Cerebellum (tissue), 4 donors: ENCODE measurements at places on chromosomes 3 and 15.
A peak's percentile ranks its signal among the peaks of the same experiment; 100 is the strongest.

DNA sequence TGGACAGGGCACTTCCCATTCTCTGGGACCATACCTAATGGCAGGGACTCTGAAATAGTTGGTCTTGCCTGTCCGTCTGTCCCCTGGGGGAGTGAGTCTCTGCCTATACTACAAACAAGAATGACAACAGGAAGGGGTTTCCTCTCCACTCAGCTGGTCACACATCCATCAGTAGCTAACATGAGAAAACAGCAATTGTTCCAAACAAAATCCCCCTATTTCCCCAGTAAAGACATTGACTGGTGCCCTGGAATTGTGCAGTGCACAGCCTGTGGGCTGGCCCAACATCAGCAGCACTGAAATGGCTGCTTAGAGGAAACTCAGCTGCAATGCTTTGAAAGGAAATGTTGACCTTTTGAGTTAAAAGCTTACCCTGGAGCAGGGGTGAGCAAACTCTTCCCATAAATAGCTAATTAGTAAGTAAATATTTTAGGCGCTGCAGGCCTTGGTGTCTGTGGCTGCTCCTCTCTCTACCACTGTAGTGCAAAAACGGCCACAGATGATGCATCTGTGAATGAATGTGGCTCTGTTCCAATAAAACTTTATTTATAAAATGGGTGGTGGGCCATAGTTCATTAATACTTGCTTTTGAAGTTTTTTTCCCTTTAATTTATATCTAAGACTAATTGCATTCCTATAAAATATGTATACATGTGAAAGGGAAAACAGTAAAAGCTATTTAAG, 174.3 kb downstream of the KLF13 start:
- DNase-seq: no peak

GRCh38 chr15:68313501-68314410, 36.2 kb downstream of the FEM1B start:
- no peak for DNase-seq

GRCh38 chr15:71752128-71752527, 58.2 kb upstream of the NR2E3 start:
- no peak for DNase-seq

DNA sequence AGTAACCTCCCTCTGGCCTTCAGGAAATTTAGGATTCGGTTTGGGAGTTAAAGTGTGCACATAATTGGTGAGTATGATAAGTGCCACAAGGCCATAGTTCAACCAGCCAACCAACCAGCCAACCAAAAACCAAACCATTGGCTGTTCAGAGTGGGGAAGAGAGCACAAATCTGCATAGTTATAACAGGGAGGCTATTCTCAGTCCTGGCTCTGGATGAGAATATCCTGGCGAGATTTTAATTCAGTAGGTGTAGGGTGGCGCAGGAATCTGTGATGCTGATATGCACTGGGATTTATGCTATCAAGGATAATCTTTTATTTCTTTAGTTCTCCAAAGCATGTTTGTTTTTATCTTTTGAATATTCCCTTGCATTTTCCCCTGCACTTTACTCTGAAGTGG, 49.1 kb downstream of the AKAP13 start:
- DNase-seq: no peak

DNA sequence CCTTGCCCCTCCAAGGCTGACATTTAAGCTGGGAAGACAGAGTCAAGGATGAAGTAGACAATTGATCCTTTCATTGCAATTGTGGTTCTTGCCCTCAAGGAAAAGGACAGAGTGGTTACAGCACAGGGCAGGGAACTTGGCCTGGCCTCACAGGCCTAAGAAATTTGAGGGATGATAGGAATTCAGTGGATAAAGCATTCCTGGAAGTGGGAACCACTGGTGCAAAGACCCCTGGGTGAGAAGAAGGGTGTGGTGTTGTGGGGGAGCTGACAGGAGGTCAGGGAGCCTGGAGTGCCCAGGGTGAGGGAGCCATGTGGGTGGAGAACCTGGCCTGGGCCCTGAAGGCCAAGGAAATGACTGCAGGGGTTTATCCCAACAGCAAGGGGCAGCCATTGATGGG, 287.4 kb downstream of the UACA start:
- DNase-seq: no peak

GRCh38 chr3:129106866-129107565, 14.6 kb downstream of the RAB43 start:
- peak; percentile 84 for DNase-seq

DNA sequence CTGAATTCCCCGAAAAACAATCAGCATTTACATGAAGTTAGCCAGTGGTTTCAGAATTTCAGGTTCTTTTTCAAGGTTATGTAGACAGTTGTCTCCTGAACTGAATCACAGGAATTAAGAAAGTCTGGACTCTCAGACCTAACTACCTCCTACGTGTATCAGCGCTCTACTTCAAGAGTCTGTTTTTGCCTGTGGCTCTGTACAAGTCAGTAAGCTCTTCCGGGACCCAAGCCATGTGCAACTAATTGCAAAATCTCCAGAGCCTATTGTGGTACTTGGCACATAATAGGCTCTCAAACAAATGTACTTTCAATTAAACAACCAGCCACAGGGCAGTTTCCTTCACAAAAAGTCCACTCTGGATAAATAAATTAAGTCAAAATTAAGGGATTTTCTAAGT, 414.2 kb downstream of the PDCD6IP start:
- DNase-seq: peak; percentile 37

GRCh38 chr3:154486949-154487348, 57.0 kb upstream of the GPR149 start:
- DNase-seq: no peak

DNA sequence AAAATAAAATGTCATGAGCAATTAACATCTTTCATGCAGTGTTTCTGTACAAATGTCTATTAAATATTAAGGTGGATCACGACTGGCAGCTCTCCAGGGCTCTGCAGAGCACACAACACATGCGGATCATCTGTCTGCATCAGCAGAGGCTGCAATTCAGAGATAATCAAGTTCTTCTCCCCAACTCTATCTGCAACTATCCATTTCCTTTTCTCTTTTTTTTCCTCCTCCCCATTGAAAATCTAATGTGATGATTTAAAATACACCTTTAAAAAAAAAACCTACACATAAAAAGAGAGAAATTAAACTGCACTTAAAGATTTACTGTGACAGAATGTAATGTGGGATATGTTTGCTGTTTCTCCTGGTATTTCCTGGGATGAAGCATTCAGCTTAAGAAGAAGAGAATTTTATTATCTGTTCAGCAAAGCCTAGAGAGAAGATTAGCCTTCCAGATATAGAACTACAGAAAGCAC, 352.6 kb upstream of the CCDC54 start:
- no peak for DNase-seq

- DNase-seq: no peak
Measured at GRCh38 chr3:48688032-48688736, 2.5 kb upstream of the NCKIPSD start.

DNA sequence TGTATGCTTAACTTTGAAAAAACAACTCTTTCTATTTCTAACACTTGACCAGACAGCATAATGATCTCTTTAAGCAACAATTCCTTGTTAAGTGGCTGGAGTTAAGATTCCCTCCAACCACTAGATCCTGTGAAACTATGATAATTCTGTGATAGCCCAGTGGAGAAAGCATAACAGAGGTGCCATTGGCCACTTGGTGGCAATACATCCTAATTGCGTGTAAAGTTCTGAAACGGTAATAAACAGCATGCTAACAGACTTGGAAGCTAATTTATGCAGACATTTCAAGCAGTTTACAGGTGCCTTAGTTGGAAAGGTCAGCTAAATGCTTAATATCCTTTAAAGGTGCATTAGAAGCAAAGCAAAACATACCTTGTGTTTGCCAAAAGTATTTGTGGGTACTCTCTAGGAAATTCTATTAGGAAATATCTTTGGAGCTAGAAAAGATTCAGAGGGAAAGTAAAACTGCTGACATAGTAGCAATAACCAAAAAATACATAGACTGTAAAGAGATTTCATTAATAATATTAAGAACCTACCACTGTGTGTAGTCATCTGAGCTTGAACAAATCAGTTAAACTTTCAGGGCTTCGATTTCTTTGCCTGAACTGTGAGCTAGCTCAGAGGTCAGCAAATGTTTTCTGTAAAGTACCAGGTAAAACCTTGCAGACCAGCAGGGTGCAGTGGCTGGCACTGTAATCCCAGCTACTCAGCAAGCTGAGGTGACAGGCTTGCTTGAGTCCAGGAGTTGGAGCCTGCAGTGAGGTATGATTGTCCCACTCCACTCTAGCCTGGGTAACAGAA, 19.0 kb upstream of the CSTA start:
- no peak for DNase-seq

- DNase-seq: no peak
Measured at GRCh38 chr15:46304321-46304720, 669.5 kb downstream of the SQOR start.

- peak; percentile 27 for DNase-seq
Measured at GRCh38 chr3:142724682-142725356, 985 bp downstream of the TRPC1 start.

DNA sequence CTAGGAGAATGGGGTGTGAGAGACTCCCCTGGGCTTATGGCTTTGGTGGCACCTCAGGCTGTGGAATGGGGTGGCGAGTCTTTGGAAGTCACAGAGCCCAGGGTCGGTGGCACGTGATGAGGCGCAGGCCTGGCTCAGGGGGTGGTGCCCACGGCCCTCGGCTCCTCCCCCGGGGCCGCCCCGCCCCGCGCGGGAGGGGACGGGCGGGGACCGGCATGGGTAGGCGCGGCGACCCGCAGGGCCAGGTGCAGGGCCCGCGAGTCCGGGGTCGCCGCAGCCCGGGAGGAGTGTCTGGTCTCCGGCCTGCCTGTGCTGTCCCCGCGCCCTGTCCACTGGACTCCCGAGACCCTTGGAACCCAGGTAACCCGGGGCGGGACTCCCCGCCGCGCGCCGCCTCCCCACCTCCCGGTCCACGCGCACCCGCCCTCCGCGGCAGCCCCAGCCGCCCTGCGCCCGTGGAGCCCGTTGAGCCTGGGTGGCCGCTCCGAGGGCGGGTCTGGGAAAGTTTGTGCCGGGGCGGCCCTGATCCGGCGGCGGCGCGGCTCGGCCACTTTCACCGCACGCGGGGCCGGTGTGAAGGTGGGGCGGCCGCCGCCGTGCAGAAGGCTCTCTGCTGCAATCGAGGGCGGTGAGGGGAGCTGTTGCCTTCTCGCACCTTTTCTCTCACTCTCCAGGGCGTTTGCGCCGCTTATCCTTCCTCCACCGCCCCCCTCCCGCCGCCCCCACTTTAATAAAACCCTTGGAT, at the start of gene PAQR5:
Gene PAQR5 (plus strand): TSS at position 216 of the 745 bp plus-strand sequence. CDS start 61,169 bp downstream, outside the sequence.
- peak; percentile 19 for DNase-seq

GRCh38 chr3:141992512-141992911, 116.1 kb downstream of the ATP1B3 start:
- no peak for DNase-seq

GRCh38 chr3:112132975-112133448, at the start of gene GCSAM:
GCSAM (minus strand) TSS chr3:112133248; CDS start chr3:112133120, 128 bp downstream.
- no peak for DNase-seq

DNA sequence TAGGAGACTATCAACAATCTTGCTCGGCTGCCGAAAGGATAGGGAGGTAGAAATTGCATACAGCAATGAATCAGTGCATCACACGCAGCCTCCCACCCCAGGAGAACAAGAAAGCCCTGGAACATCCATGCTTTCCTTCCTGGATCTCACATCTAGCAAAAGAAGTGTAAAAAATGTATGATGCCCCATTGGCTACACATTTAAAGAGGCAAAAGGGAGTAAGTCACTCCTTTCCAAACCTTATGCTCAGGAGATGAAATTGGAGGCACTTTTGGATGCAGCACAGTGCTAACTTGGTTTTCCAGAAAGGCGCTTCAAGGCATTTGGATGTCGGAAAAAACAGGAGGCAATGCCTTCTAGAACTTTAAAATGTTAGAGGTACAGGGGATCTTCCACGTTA, 32.2 kb upstream of the FEZF2 start:
- no peak for DNase-seq

GRCh38 chr3:164320962-164321361, 757.3 kb downstream of the SI start:
- DNase-seq: no peak

- no peak for DNase-seq
Measured at GRCh38 chr15:67186688-67187087, 67.8 kb downstream of the AAGAB start.

DNA sequence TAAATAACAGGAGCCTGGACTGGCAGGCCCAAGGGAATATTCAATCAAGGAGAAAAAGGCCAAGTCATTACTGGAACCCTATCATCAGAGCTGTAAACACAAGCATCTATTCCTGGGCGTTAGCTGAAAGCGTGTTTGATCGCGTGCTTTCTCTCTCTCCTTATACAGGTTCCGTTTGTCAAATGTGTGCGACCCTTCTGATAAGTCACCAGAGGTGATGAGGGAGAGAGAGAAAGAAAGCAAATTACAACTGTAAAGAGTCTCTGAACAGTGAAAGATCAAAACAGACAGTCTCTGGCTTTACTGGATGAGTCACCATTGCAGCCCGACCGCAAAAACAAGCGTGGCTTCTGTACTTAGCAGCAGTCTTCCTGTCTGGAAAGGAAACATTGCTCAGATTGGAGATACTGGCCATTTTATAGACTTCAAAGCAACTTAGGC, 39.5 kb upstream of the TPRG1 start:
- DNase-seq: no peak

GRCh38 chr15:67685008-67685599, 140.2 kb upstream of the SKOR1 start:
- no peak for DNase-seq

GRCh38 chr3:127418560-127419147, 130.8 kb upstream of the PRR20G start:
- no peak for DNase-seq

DNA sequence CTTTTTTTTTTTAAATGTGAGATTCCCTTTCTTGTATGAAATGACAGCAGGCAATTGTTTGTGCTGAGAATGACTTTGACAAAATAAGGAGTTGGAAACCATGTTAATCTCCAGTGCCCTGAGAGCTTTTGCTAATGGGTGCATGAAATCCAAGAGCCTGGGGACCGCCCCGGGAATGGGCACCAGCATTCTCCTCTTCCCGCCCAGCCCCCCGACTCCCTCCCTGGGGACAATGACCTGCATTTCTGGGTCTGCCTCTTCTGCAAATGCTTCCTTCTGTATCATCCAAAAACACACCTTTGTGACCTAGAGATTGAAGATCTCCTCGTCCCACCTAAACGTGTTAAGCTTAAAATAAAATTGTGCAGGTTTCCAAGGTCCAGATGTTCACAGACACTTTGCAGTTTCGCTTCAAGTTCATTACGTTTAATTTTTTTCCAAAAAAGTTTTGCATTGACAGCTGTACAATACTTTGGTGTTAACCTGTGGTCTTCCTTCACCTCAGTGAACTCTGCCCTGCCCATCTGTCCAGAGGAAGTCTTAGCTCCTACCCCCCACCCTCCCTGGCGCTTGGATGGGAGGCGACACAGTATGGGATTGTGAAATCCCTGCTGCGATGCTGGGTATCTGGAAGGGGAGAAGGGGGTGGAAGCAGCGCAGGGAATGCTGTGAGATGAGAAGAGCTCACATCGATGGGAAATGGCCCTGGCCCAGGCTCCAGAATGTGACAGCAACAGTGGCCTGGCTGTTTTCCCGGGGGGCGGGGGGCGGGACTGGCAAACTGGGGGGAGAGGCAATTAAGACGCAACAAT, 50.1 kb downstream of the TLE3 start:
- DNase-seq: no peak

- DNase-seq: no peak
Measured at GRCh38 chr3:158333736-158334135, 223.8 kb downstream of the RSRC1 start.

GRCh38 chr3:21585216-21585740, 165.7 kb downstream of the ZNF385D start:
- no peak for DNase-seq
